C1 segment of cervical spinal cord (tissue), 14 donors: ENCODE measurements at places on chromosomes 1 and 21.
A peak's percentile ranks its signal among the peaks of the same experiment; 100 is the strongest.

DNA sequence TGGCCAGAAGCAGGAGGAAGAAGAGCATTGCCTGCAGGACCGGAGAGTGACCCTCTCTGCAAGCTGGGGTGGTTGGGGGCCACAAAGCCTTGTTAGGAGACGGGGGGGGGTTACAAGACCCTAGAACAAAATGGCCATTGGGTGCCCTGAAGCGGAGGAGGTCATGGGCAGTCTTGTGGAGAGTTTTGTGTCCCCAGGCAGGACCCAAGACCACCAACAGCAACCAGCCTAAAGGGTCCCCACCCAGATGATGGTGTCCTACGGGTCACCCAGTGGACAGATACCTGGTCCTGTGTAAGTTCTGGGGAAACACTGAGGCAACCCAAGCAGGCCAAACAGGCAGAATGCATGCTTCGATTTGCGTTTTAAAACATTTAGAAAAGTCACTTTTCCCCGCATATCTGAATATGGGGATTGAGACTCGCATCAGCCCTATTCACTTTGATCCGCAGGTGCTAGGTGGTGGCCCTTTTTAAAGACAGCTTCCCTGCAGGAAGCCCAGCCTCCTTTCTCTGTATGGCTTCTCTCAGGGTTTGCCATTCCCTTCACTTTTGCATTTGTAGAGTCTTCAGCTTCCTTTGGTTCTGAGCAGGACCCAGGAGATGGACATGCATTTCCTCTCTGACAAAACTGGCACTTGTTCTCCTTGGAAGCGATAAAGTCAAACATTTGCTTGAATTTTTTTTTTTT is 21.1 kb downstream of the GNG4 start:
- no peak for DNase-seq

- DNase-seq = peak; percentile 4
Observed at GRCh38 chr1:85577419-85578320, 2.9 kb upstream of the CCN1 start.

GRCh38 chr21:38486706-38487105 is 11.6 kb downstream of the ERG start:
- DNase-seq = no peak

- no peak for DNase-seq
Observed at GRCh38 chr1:4253935-4254334, 353.9 kb upstream of the C1orf174 start.

- DNase-seq = no peak
Observed at GRCh38 chr1:2970311-2971071, 50.8 kb upstream of the ACTRT2 start.

GRCh38 chr1:156368157-156368658 is 803 bp upstream of the RHBG start:
- DNase-seq = no peak

DNA sequence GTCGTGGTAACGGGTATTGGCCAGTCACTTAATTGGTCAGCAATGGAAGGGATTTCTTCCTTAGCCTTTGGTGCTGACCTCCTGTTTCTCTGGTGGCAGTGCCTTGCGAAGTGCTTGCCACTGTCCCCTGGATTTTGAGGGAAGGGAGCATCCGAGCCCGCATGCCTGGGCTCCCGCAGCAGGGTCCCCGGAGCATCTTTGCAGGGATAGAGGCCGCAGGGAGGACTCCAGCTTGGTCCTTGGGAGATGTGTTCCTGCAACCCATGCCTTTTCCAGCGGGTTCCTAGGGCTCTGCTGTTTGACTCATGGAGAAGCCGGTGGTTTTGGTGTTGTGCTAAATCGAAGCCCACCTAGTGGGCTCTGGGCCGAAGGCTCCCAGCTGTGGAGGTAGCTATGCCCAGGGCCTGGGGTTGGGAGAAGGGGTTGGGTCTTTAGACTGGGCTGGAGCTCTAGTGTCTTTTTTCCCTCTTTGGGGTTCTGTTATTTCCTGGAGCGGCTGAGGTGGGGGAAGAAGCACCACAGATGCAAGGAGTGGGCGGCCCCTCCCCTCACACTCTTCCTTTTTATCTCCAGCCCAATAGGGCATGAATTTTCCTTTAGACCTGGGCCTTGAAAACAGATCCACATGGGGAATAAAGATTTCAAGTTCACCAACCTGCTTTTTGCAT is 39.0 kb downstream of the PIK3CD start:
- no peak for DNase-seq

DNA sequence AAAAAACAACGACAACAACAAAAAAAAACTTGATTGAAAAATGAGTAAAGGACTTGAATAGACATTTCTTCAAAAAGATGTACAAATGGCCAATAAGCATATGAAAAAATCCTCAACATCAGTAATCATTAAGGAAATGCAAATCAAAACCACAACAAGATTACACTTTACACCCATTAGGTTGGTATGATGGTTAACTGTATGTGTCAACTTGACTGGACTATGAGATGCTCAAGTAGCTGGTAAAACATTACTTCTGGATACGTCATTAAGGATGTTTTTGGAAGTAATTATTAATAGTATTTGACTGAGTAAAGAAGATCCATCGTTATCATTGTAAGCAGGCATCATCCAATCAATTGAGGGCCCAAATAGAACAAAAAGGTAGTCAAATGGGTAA is 34.9 kb upstream of the LYPLAL1 start:
- no peak for DNase-seq

GRCh38 chr1:45787905-45788304 is 15.5 kb upstream of the MAST2 start:
- DNase-seq = peak; percentile 17

GRCh38 chr21:39854572-39854971 is 12.7 kb upstream of the PCP4 start:
- no peak for DNase-seq

DNA sequence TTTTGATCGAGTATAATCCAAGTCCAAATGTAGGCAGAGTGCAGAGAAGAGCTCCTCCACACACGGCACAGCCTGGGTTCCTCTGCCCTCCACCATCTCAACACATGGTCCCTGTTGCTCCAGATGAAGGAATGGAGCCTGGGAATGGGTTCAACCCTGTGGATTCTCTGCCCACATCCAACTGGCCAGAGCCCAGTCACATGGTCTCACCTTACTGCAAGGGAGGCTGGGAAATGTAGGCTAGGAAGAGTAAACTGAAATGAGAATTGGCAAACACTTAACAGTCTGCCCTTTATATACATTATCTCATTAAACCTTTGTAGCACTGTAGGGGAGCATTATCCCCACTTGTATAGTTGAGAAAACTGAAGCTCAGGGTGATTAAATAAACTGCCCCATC is 60.1 kb upstream of the RAB4A start:
- no peak for DNase-seq

- DNase-seq = no peak
Observed at GRCh38 chr1:221783437-221783836, 41.5 kb upstream of the DUSP10 start.

DNA sequence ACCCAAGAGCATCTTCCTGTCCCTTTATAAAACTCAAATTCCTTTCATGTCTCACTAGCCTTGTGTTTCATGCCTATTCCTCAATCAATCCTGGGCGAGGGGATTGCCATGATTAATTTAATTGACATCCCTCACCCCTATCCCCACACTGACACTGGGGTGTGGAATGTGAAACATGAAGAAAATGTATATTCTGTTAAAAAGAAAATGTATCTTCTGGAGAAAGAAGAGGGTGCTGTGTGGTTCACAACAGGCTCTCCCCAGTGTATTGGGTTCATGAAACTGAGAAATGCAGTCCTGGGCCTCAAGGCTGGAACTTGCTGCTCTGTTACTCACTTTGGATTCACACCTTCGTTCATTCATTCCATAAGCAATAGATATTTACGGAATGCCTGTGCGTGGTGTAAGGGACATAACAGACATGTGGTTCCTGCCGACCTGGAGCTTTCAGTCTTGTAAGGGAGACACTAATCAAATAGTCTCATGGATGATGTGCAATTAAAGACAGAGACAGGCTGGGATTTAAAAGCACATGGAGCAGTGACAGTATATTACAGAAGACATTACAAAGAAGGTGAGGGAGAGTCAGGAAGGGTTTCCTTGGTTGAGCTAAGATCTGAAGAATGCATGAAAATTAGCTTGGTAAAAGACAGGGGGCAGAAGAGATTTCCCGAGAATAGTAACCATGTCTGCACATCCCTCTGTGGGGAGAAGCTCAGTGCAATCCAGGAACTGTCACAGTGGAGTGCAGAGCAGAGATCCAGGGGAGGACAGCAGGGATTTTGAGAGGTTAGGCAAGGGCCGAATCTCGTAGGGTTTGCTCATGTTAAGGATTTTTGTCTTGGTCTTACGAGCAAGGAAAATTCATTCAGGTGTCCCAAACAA is 32.1 kb downstream of the SERTAD4 start:
- DNase-seq = no peak

GRCh38 chr1:235885655-235886262 is 19.1 kb upstream of the LYST start:
- no peak for DNase-seq

DNA sequence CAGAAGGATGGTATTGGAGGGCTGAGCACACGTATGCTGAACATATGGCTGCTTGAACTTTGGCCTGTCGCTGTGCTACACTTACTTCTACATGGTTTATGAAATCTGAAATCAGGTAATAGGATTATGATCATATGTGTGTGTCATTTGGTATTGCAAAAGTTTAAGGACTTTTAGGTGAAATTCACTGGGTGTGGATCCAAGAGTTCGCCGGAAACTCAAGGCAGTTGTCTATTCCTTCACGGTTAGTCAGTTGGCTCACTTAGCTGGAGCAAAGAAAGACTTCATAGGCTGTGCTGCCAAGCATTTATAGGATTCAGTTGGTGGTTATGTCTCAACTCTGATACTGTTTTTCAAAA is 927 bp downstream of the UAP1 start:
- DNase-seq = no peak

DNA sequence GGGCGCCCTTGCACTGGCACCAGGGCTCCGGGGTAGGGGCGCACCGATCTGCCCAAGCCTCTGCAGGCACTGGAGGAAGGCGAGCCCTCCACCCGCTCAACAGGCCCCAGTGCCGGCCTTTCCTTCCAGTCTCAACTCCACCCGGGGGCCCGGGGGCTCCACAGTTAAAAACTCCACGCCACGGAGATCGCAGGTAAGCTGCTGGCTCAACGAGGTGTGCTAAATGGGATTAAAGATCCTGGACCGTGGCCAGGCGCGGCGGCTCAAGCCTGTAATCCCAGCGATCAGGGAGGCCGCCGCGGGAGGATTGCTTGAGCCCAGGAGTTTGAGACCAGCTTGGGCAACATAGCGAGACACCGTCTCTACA is 536 bp downstream of the HSF2BP start:
- no peak for DNase-seq

DNA sequence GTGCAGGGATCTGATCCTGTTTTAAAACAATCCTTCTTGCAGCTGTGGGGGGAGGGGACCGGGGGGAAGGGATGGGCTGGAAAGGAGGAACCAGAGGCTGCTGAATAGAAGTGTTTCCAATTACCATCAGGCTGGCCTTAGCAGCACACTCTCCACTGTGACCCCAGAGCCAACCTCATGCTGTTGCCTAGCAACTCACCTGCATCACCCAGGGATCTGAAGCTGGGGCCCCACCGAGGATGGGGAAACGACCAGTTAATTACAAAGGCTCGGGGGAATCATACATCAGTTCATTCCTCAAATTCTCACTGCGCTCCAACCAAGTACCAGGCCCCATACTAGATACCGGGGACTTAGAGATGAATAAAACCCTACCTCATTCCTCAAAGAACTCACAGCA is 11.9 kb upstream of the GPX7 start:
- no peak for DNase-seq

DNA sequence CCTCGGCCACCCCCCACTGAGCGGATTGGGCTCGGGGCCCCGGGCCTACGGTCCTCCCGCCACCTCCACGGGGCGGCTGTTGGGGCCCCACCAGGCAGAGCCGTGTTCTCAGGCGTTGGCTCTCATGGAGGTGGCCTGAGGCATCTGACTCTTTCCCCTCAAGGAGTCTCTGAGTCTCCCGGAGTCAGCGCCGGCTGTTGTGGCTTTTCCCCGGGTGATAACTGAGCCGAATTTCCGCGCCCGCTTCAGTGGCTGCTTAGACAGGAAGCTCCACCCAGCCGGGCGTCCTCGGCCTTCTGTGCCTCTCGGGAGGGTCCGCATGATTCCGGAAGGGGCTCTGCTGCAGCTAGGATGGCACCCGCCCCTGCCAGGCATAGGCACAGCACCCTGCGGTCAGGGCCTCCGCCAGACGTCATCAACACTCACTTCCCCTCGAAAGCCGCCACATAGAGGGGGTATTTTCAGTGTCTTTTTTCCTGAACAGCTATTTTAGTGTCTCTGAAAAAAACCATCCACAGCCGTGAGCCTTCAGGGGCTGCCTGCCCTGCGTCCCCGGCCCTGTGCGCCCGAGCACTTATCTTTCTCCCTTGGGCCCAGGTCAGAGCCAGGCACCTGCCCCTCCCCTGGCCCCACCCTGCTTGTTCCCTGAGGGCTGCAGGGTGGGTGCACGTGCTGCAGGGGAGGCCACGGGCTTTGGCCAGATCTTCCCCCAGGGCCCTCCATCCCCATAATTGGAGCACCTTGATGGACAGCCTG is 72.9 kb downstream of the SKI start:
- peak; percentile 63 for DNase-seq

DNA sequence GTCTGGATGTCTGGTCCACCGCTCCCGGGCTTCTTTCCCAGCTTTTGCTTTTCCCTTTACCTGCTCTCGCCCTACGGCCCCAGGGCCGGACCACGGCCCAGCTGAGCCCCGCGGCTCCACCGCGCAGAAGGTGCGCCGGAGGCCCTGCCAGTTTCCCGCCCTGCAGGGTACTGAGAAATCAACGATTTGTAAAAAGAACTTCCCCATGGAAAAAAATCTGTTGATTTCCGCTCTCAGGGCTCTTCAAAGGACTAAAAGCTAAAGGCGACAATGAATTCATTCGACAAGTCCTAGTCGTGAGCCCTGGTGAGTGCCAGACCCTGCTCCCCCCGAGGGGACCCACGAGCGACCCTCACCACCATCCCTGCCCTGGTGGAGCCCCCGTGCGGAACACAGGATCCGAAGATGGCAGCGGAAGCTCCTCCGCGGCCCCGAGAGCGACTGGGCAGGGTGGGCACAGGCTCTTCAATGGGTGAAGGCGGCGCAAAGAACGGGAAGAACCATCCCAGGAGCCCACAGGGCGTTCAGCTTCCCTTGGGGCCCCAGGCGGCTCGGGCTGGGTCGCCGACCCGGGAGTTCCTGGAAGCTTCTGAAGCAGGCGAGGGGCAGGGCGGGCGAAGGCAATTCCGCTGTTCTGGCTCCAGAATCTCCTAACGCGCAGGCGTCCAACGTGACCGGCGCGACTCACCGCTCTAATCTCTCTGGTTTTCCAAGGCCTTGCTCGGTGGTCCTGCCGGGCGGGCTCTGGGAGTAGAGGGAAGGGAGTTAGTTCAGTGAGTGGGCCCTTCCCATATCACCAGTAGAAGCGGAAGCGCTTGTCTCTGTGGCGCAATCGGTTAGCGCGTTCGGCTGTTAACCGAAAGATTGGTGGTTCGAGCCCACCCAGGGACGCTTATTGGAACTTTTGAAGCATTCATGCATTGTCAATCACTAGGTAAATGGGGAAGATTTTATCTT is 6.6 kb upstream of the RNU1-2 start:
- peak; percentile 66 for DNase-seq

GRCh38 chr1:116036255-116036654 is 59.9 kb downstream of the SLC22A15 start:
- no peak for DNase-seq

DNA sequence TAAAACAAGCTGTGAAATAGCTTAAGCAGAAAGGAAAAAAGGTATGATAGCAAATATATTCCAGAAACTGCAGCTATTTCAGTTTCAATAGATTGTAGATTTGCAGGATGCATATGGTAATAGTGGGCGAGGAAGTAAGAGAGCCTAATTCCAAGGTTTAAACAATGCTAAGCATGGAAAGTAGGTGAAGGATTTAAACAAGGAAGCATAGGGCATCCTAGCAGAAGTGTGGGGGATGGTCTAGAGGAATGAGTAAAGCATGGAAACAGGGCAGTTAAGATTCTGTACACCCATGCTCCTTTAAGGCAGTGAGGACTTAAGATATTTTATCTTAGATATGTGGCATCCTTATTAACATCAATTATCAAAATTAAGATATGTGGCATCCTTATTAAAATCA is 2.6 kb downstream of the IVNS1ABP start:
- no peak for DNase-seq
